ENCODE measurements at places on chromosomes 7 and 10.

- no peak for DNase-seq
Observed at GRCh38 chr7:43779045-43779812, 20.7 kb downstream of the BLVRA start.

DNA sequence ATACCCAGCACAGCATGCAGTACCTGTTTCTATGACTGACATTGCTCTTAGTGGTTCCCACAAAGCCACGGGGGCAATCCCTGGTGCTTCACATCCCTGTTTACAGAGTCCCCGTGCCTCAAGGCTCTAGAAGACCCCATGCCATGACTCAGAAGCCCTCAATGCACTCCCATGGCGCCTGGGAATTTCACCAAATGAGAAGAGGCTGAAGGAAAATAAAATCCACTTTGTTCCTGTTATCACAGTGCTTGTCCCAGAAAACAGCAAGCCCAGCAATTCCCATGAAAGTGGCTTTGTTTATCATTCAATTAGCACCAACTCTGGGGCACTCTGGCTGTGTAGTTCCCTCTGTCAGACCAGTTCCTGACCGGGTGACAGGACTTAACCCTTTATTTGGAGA, 268.3 kb downstream of the TNS3 start:
- DNase-seq = peak; percentile 61

DNA sequence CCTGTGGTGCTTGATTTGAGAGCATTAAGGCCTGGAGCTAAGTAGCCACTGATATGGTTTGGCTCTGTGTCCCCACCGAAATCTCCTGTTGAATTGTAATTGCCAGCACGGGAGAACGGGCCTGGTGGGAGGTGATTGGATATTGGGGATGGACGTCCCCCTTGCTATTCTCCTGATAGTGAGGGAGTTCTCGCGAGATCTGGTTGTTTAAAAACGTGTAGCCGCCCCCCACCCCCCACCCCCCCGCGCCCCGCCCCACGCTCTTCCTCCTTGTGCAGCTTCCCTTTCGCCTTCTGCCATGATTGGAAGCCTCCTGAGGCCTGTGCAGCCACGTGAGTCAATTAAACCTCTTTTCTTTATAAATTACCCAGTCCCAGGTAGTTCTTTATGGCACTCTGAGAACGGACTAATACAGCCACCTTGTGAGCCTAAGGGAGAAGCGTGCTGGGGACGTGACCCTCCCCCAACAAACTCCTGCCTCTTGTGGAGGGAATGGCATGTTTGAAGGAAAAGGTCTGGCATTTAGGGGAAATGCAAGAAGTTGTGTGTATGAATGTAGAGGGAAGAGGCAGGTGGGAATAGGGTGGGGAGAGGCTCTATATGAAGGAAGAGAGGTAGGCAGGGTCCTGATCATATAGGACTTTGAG, 118.0 kb upstream of the KMT2C start:
- DNase-seq = no peak

DNA sequence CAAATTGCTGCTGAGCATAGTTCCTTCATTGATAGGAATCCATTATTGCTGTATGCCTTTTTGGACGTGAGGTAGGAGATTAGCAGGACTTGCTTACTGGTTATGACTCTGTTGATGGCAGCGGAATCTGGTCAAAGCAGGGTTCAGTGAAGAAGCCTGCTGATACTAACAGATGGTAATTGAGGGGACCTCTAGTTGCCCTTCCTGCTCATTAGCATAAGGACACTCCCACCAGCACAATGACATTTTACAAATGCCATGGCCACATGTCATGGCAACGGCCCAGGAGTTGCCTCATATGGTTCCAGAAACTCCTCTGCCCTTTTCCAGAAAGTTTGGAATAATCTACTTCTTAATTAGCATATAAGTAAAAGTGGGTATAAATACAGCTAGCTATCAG, 417.5 kb downstream of the CDC14C start:
- DNase-seq = no peak

DNA sequence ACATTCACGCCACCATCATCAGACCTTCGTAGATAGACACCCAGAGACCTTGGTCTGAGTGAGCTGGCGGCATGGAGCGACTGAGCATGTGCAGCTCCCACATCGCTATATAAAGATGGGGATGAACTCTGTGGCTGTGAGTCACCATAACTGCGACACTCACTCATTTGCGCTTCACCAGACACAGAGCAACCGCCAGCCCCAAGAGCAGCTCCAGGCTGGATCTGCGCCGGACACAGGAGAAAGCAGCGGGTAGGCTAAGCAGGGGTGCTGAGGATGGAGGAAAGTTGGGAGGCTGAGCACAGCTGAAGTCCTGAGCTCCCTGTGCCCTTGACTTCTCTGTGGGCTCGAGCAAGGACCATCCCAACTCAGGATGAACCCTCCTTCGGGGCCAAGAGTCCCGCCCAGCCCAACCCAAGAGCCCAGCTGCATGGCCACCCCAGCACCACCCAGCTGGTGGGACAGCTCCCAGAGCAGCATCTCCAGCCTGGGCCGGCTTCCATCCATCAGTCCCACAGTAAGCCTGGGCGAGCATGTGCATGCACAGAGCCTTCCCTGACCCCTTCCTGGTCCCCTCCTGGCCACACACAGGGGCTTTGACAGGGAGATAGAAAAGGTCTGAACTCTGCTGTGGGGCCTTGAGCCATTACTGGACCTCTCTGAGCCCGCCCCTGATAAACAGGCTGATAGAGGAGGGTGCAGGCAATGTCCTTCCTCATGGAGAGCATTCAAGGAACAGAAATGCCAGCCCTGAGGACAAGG, at the start of gene OPN4:
Gene OPN4, plus strand, starts transcription at position 137 of the 762 bp plus-strand sequence. Its CDS starts 237 bp downstream, at position 374.
- DNase-seq = peak; percentile 68

DNA sequence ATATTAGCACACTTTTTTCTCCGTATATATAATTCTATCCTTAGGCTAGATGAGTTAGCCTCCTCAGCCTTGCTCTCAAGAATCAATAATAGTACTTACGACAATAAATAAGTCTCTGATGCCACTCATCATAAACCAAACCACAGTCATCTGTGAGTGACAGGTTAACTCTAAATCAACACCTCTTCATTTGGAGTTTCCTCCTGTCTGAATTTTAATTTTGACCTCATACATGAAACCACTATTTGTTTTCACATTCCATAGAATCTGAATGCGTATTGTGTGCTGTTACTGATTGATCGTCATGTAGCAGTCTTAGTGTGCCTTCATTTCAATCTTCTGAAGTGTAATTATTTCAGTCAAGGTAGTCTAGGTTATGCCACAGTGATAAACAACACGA, 85.8 kb downstream of the HGF start:
- DNase-seq = no peak

- DNase-seq = no peak
Observed at GRCh38 chr10:1290071-1290471, 233.9 kb downstream of the WDR37 start.

- DNase-seq = no peak
Observed at GRCh38 chr10:89303161-89303560, 1.3 kb downstream of the IFIT2 start.

DNA sequence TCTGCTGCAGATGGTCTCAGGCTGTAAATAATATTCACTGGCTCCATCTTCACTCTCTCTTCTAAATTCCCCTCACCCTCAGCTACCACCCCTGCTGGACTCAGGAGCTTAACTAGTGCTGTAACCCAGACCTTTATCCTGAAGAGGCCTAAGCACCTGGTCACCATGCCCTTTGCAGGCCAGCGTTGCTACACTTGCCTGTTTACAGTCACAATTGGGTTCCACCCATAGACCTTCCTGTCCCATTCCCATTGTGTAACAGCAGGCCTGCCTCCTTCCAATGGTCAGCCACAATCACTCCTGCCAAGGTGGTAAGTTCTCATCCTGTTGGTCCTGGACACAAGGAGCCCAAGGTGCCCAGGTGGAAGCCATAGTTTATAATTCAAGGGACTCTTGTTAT, 85.9 kb upstream of the IFRD1 start:
- DNase-seq = no peak

GRCh38 chr7:140650367-140650766, 9.8 kb upstream of the DENND2A start:
- peak; percentile 27 for DNase-seq

DNA sequence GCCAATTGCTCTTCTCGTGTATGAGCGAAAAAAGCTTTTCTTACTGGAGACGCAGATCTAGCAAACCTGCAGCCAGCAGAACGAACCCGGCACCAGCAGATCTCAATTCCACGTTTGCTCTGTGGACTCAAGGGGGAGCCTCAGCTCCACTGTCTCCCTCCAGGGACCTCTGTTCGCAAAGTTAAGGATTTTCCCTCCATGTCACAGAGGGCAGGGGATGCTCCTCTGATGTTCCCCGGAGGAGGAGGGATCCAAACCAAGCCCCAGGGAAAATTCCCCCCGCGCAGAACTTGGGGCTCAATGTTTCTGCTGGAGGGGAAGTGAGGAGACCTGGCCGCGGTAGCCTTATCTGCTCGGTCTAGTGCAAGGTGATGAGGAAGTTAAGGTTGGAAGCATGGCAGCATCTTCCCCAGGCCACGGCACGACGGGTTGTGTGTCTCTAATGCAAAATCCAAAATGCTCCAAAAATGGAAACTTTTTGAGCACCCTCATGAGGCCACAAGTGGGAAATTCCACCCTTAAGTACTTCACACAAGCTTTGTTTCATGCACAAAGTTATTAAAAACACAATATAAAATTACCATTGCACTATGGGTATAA, 9.0 kb downstream of the IQCE start:
- no peak for DNase-seq

- no peak for DNase-seq
Observed at GRCh38 chr10:4025339-4025738, 240.3 kb upstream of the KLF6 start.

DNA sequence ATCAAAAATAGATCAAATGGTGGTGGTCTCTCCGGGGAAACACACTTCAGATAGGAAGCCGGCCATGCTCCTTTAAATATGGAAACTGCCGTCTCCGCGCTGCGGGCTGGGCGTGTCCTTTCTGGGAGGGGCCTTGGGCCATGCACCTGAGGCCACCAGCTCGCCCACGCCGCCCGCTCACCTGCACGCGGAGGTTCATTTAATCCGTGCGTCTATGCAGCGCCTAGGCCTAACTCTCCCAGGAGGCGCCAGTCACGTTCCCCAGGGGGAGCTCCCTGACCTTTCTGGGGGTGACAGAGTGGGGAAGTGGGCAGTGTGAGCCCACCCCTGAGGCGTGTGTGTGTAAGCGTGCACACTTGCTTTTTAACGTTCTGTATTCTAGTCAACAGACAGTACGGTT, 64.0 kb downstream of the C10orf143 start:
- DNase-seq = no peak

- no peak for DNase-seq
Observed at GRCh38 chr10:83373671-83374070, 765.6 kb upstream of the GHITM start.

- no peak for DNase-seq
Observed at GRCh38 chr10:132141526-132142395, 45.0 kb upstream of the DPYSL4 start.

DNA sequence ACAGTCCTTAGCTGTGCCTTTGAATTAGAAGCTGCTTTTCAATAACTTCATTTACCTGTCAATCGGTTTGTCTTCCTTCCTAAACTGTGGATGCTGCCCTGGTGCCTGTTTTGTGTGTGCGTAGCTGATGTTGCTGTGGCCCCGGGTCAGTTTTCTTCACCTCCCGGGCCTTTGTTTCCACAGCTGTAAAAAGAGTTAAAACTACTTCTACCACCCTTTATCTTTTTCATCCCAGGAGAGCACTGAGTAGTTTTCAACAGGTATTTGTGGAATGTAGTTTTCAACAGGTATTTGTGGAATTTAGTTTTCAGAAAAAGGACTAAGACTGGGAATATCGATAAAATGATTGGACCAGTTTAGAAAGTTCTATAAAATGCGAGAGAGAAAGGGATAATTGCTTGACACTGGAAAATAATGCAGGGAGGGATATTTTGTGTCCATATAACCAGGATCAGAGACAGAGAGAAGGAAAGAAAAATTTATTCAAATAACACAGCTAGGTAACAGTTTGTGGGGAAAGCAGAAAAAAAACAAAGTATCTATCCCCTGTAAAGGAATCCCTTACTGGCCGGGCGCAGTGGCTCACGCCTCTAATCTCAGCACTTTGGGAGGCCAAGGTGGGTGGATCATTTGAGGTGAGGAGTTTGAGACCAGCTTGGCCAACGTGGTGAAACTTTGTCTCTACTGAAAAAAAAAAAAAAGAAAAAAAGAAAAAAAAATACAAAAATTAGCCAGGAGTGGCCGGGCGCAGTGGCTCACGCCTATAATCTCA, 15.9 kb upstream of the IGF2BP3 start:
- DNase-seq = no peak

DNA sequence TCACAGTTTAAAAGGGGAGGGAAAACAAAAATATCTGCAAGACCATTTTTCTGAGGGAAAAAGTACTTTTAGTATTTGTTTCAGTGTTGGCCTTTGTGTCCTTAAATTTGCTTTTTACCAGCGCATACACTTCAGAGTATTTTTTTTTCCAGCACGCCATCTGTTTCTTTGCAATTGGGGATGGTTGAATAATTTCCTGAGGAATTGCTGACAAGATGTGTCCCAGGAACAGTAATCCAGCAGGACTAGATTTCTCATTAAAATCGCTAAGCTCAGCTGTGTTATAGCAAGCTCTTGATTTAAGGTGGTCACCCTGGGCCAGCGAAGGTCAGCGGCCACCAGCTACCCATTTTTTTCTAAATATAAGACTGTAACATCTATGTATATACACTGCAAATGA, 156.9 kb upstream of the RHOBTB1 start:
- DNase-seq = no peak

DNA sequence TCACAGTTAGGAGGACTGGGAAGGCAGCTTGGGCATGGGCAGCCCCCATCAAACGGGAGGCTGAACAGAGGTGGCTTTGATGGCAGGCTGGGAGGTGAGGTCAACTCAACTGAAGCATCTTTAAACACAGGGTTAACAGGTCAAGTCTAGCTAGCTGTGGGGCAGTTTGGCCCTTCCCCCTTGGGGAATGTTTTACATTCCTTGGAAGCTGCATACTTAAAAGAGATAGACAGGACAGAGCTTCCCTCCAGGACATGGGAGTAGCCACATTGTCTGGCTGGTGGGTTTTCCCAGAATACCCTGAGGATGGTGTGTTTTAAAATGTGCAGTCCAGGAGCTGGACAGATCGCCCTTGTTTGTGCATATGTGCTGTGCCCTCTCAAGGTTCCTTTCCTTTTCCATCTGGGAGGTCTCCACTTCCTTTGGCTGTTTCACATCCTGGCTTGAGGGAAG, 6.8 kb upstream of the RASSF4 start:
- DNase-seq = peak; percentile 8

DNA sequence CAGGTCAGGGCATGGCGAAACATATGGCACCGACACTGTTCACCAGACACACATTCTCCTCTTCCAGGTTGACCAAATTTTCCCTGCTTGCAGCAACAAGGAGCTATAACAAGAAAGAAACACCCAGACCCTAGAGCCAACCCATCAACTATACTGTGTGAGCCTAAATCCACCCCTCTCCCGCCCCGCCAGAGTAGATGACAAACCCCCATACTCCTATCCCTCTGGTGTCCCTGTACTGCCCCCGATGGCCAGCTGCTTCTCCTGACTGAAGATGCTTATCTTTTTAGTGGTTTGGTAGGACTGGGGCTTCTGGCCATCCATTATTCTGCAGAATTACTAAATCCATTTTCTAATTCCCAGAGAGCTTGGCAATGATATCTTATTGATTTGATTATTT, 70.1 kb upstream of the EEPD1 start:
- no peak for DNase-seq

GRCh38 chr10:71981015-71981875, 17.1 kb downstream of the CHST3 start:
- DNase-seq = no peak

Data from suprapubic skin (tissue), 4 donors.